ENCODE measurements at places on chromosomes 3 and 15. TPM values are rescaled to one million over a fixed set of nuclear protein-coding genes. Genes with fewer than 3 reads are reported as not detected.

Gene CPB1
- total RNA-seq: not detected

DNA sequence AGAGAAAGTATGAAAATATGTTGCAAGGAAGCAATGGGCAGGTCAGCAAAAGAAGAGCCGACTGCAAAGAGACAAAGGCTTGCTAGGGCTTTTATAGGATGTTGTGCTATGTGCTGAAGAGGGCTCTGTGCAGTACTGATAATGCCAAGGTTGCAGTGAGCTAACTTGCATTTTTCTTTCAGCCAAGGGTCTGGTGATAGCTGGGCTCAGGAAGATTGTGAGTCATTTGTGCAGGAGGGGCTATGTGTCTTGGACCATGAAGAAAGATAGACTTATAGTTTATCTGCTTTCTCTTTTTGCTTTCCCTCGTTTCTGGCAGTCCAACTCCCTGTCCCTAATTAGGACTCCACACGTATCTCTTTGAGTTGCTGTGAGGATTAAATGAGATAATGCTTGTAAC lies 64.5 kb upstream of the LRIG1 start:
- no peak for DNase-seq

Gene CSPG5
- 19.2 TPM for total RNA-seq

GRCh38 chr15:63349156-63349555 lies 32.5 kb downstream of the CA12 start:
- DNase-seq: no peak

DNA sequence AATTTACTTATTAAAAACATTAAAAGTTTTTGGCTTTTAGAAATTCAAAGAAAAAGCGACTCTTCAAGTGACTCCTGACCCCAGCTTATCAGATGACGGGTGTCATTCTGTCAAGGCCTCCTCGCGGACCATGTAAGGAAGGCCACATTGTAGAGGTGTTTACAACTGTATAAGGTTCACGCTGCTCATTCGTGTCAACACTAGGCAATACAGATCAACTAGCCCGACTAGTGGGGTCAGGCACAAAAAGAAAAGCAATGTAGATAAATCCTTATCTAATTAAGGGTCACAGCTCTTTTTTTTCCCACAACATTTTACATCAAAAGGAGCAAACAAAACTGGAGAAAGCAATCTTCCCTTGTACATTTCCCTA lies 207.5 kb upstream of the NR2F2 start:
- no peak for DNase-seq

DNA sequence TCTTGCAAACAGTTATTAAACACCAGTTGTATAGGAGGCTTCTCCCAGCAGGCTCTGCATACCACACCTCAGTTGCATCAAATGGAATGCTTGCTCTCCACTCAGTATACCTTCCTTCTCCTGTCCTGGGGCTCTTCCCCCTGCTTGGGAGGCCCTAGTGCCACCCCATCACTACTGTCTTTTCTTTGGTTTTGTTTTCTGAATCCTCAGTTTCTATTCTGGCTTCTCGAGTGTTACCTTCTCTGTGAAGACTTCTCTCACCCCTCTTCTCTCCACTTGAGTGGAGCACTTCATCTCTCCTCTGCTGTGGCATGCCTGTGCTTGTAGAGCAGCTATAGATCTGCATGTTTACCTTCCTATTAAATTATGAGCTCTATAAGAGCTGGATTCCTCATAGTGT lies 75.7 kb upstream of the TPRG1 start:
- no peak for DNase-seq

GRCh38 chr3:41629986-41630385 lies 331.9 kb downstream of the ULK4 start:
- no peak for DNase-seq

DNA sequence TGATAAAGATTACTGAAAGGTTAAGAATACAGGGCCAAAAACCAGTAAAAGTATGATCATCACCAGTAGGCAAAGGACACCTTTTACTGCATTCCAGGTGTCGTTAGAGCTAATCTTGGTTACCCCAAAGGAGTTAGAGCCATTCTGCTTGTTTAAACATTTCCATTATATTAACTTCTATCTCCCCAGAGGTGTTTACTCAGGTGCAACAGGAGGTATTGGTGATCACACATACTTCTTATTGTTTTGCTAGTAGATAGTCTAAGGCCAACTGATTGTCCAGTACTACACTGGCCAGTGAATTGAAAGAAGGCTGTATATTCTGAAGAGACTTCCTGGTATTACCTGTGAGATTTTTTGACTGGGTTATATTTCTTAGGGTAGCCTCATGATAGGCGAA lies 22.8 kb downstream of the MKRN3 start:
- no peak for DNase-seq

Gene LRRC2
- 0.47 TPM for total RNA-seq

DNA sequence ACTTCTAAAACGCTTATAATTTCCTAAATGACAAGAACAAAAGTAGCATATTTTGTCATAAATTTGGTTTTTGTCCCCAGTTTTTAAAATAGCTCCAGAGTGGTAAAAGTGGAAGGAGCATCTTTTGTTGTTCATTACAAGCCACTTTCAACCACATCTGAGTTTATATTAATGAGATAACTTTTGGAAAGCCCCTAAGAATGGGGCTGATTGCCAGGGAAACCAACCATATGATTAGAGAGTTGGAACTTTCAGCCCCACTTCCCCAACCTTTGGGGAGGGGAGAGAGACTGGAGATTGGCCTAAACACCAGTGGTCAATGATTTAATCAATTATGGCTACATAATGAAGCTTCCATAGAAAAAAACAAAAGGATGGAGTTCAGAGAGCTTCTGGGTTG lies 57.4 kb downstream of the CPA3 start:
- no peak for DNase-seq

- no peak for DNase-seq
Measured at GRCh38 chr3:172152874-172153273, 113.5 kb downstream of the FNDC3B start.

Gene CCDC33
- total RNA-seq: not detected

DNA sequence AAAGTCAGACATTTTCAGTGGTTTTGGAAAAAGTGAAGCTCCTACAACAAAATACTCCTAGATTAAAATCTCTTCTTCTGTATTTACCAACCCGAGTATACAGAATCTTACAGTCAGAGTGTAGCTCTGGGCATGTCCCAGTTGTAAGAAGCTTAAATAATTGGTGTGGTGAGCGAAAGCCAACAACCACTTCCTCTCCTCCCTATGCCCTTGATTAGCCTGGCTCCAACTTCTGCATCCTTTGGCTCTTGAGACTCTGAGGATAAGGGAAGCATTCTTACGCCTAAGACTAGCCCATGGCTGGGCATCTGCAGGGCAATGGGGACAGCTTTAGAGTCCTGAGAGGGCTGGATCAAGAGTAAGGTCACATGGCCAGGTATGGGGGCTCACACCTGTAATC lies 25.5 kb downstream of the RFT1 start:
- DNase-seq: no peak

GRCh38 chr3:133130168-133130567 lies 92.0 kb downstream of the TMEM108 start:
- DNase-seq: peak; percentile 36

- peak; percentile 30 for DNase-seq
Measured at GRCh38 chr3:184748219-184749135, 36.6 kb upstream of the MAGEF1 start.

GRCh38 chr3:189457201-189457607 lies 174.0 kb upstream of the TP63 start:
- DNase-seq: no peak

- peak; percentile 19 for DNase-seq
Measured at GRCh38 chr3:64687086-64687780, 567 bp downstream of the ADAMTS9 start.

Data from left lung (tissue), 14 donors.